ENCODE measurements at places on chromosomes 2 and 18.

DNA sequence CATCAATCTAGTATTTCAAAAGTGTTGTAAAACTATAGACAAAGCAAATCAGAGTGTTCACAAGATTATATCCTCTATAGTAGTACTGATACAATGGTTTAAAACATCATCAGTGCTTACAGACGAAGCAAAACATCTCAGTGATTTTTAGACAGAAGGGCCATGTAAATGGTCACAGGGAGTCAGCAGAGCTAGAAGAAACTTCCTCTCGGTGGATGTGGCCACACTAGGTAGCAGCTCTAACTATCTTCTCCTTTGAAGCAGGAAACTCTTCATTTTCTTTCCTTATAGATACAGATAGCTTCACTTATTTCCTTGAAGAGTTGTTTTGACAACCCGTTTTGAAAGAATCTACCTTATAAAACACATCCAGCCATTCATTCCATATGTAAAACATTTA lies 80.4 kb upstream of the CD226 start:
- DNase-seq: no peak

DNA sequence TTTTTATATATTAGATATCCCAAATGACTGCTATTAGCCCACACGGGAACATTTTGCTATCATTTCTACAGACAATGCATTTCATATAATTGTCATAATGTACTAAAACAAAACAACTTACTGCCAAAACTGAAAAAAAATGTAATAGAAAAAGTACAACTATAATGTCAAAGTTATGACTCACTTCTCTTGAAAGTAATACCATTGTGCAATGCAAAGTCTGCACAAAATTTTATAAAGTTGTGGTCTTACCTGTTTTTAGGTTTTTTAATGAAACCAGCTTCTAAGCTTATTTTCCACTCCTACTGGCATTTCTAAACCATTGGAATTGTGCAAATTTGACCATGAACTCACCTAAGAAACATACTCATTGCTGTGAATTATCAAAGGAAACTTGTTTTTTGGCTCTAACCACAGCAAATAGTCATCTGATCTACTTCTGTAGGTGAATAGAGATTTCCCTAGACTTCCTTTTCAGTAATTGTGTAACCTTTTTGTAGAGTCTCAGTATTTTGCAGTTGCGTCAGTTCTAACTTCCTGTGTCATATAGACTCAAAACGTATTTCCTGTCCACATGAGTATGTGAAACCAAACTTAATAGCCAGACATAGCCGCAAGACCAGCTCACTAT lies 31.9 kb upstream of the TFPI start:
- DNase-seq: no peak

- no peak for DNase-seq
Observed at GRCh38 chr18:55506074-55506473, 81.9 kb downstream of the TCF4 start.

GRCh38 chr2:77977471-77978063 lies 455.4 kb upstream of the LRRTM4 start:
- DNase-seq: no peak

DNA sequence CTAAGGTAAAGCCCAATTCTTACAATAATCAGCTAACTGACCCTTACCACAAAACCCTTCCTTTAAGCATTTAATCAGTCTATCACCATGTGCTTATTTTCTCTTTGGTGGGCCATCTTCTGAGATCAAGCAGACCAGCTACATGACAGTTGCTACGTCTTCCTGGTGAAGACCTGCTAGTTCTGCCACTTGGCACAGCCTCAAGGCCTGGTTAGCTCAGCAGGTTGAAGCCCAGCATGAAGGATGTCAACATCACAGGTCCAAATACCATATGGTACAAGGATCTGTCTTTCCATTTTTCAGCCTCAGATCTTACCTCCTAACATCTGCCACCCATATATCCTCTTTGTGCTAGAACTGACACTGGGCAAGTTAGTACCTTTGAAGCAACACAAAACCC lies 636.9 kb downstream of the LRP1B start:
- DNase-seq: no peak

DNA sequence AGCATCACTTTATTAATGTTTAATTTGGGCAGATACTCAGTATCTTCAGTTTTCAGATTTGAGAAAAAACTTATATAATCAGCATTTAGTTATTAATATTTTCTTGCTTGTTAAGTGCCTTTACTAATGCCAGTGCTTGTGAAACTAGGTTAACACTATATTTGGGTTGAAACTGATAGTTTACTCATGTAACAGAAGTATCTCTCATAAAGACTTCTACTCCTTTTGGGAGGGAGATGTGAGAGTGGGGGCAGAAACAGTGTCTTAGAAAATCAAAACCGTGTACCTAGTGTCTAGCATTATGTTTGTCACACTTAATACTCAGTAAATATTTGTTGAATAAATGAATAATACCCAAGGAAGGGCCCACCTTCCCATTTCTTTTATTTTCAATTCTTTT lies 129.5 kb downstream of the MSTN start:
- DNase-seq: no peak

GRCh38 chr2:37180006-37180639 lies 8.3 kb downstream of the SULT6B1 start:
- DNase-seq: no peak

- no peak for DNase-seq
Observed at GRCh38 chr2:140604096-140604495, 1526.7 kb downstream of the LRP1B start.

DNA sequence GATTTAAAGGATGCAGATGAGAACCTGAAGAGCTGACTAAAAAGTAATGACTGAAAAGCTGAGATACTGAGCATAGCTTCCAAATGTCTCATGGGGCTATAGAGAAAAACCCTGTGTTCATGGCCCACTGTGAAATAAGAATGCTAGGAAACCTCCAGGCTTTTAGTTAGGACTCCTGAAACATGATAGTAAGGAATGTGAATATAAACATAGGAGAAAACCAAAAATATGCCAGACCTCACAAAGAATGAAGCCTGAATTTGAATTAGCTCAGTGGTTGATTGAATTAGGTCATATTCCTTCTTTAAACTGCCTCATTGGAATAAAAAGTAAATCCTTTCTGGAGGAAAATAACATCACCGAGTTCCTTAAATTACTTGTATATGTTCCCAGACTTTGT lies 194.5 kb upstream of the NXPH2 start:
- DNase-seq: no peak

GRCh38 chr18:78720456-78721237 lies 259.0 kb upstream of the SALL3 start:
- DNase-seq: no peak

GRCh38 chr2:20781656-20782265 lies 41.1 kb downstream of the LDAH start:
- DNase-seq: no peak

DNA sequence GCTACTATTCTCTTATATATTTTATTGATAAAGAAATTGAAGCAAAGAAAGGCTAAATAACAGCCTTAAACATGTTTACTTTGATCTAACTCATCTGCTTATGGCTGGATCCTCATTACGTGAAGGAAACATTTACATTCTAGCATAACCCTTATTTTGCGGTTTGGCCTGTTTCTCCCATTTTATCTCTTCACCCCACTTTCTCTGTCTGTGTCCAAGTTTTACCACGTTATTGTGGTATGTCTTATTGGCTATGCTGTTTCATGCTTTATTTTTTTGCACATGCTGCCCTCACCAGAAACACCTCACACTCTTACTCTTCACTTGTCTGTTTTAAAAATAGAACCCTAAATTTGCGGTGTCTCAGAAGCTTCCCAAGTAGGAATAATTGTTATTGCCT lies 78.5 kb downstream of the RPIA start:
- no peak for DNase-seq

DNA sequence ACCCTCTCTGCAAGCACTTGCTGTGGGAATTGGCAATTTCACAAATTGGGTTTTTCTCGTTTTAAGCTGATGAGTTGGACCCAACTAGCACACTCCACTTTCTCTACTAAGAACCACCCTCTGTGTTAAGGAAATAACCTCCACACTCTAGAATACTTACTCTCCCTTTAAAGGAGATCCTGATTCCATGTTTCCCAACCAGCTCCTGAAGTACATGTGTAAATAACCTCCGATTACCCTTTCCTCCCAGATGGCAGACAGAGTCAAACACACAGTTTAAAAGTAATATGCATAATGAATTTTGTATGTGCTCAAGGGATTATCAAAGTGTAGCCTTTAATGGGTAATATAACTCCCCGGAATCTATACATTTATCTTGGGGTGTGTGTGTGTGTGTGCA lies 171.3 kb upstream of the OSR1 start:
- DNase-seq: no peak

DNA sequence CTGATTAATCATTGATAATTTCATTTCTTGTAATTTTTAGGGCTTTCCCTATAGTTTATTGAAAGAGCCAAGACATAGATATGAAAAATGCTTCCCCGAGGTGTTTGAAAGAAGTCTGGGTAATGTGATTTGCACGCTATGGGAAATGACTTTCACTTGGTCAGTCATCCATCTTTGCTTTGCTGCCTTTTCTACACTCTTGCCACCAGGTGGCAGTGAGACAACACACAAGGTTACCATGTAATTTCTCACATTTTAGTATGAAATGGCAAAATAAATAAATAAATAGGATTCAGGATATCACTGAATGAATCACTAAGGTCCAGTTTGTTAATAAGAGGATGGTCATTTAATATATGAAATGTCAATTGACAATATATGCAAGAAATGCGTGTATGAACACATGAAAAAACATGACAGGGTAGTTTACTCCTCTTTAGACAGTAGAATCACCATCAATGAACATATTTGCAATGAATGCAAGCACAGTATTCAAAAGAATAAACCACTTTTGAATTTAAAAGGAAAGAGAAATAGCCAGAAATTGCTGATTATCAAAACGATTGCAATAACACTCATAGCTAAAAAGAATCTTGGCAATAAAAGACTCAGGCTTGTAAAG lies 52.2 kb upstream of the KCNH7 start:
- DNase-seq: no peak

- no peak for DNase-seq
Observed at GRCh38 chr2:238730001-238730669, 117.8 kb upstream of the TWIST2 start.

GRCh38 chr18:64017870-64018269 lies 48.0 kb downstream of the SERPINB8 start:
- DNase-seq: no peak

Data from 8988T (cell line).